ENCODE measurements at places on chromosomes 16 and 17. TPM values are rescaled to one million over a fixed set of nuclear protein-coding genes. Genes with fewer than 3 reads are reported as not detected.

Gene ZPBP2
- polyA plus RNA-seq: not detected

DNA sequence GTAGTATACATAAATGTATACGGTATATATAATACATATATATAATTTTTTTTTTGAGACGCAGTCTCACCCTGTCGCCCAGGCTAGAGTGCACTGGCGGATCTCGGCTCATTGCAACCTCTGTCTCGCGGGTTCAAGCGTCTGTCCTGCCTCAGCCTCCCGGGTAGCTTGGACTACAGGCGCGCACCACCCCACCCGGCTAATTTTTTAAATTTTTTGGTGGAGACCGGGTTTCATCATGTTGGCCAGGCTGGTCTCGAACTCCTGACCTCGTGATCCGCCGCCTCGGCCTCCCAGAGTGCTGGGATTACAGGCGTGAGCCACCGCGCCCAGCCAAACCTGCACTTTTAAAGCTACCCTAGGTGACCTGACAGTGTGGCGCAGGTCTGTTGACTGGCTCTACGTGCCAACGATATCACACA lies 745 bp downstream of the PAM16 start:
- DNase-seq: no peak

- DNase-seq: no peak
Observed at GRCh38 chr17:21304091-21304490, 19.6 kb downstream of the MAP2K3 start.

DNA sequence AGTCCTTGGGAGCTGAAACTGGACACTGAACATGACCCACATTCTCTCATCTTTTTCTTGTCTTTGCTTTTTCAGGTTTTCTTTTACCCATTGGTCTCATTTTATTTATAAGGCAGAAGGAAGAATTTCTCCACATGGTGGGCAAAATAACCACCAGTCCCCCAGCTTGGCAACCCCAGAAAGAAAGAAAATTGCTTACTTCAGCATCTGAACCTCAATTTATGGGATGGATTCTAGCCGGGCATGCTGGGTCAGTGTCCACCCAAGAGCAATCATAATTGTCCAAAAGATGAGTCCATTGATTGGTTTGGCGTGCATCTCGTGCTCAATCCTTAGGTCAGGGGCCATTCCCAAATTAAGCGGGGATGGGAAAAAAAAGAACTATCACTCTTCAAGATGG lies 163.7 kb downstream of the TMEM114 start:
- DNase-seq: no peak

DNA sequence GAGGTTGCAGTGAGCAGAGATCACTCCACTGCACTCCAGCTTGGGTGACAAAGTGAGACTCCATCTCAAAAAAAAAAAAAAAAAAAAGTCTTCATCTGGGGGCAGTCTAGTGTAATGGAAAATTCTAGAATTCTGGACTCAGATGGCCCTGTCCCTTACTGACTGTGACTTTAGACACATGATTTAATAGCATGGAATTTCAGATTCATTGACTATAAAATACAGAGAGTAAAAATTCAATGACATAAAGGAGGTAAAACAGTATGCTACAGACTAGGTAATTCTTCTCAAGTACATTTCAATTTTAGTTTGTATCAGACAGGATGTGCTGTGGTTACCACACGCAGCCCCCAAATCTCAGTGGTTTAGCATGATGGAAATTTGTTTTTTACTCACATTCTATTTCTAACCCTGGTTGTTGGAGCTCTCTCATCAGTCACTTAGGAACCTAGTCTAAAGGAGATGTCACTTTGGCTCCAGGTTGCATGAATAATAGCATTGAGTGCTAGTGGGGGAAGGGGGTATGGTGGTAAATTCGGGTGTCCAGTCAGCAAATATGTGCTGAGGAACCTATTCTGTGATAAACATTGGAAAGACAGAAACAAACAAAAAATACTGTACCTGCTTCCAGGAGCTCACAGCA lies 444.0 kb downstream of the XYLT1 start:
- DNase-seq: no peak

DNA sequence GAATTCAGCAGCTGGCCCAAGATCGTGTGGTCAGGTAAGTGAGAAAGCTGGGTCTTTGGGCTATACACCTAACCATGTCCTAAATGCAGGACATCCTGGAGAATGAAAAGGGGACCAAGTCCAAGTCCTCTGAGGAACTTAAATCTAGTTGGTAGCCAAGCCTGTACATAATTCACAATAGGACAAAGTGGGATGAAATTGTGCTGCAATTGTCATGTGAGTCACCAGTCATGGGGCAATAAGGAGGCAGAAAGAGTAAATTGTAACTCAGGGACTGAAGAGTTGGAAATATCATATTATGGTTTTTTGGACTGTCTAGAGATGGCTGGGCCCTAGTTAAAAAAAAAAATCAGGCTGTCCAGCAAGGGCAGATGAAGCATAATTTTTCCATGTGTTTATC lies 202.6 kb downstream of the CYLD start:
- DNase-seq: no peak

- DNase-seq: no peak
Observed at GRCh38 chr16:56667581-56668571, at the start of gene MT1G. Gene MT1G (minus strand): TSS chr16:56668065. CDS start chr16:56667993, 72 bp downstream.

DNA sequence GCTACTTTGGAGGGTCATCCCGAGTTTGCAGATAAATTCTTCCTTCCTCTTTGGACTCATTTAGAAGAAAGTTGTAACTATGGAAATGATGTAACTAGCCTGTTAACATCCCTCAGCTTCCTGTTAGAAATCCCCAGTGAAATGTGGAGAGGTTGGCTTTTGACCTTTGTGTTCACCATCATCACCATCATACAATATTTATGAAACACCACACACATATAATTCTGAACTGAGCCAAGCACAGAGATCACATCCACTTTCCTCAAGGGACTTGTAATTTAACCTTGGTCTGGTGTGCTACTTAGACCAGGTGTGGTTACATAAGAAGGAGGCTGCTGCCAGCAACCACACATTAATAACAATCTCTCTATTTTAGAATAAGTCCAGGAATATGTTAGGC lies 2.5 kb downstream of the CAPNS2 start:
- peak; percentile 51 for DNase-seq

- no peak for DNase-seq
Observed at GRCh38 chr17:61240851-61241468, 158.7 kb upstream of the TBX2 start.

Measured in CD14-positive monocyte (primary cell).